ENCODE measurements at places on chromosomes 5 and 9.

GRCh38 chr9:22073349-22073748, 64.2 kb upstream of the CDKN2B start:
- no peak for DNase-seq

GRCh38 chr5:76715736-76716455, at the start of gene F2R:
Gene F2R (plus strand): TSS chr5:76716126. CDS start chr5:76716308, 182 bp downstream.
- no peak for DNase-seq

DNA sequence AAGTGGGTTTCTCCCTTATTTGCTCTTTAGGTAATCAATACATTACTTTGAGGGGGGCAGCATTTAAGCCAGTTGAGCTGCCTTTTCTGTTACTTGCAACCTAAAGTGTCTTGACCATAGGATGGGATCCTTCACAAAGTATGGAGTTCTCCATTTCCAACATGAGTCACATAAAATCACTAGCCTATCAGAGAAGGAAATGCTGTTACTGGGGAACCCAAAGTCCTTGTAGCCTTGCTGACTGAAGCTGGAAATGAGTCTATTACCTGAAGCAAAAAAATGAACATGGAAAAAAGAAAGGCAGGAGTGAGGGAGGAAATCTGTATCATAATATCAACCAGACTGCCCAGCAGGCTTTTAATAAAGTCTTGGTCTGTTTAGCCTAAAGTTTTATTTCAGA, 42.8 kb upstream of the SLIT3 start:
- DNase-seq: no peak

DNA sequence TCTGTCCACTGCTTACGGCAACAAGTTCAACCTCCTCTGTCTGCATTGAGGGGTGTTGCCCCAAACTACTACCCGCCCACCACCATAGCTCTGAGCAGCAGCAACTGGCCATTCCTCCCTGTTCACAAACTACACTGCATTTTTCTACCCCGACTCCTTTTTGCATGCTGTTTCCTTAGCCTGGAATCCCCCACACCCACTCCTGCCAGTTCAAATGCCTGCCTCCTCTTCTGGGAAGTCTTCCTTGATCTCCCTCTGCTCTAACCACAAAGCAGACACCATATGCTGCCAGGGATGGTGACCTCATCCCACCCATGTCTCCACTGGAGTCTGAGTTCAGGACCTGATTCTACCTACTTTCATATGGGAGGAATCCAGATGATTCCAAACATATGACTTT, 13.3 kb downstream of the ALDH1B1 start:
- DNase-seq: no peak

DNA sequence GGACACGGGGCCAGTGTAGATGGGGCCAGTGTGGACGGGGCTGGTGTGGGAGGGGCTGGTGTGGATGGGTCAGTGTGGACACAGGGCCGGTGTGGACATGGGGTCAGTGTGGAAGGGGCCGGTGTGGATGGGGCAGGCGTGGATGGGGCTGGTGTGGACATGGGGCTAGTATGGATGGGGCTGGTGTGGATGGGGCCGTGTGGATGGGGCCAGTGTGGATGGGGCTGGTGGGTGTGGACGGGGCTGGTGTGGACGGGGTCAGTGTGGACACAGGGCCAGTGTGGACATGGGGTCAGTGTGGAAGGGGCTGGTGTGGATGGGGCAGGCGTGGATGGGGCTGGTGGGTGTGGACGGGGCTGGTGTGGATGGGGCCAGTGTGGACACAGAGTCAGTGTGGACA, 23.8 kb downstream of the SLC9A3 start:
- DNase-seq: no peak

DNA sequence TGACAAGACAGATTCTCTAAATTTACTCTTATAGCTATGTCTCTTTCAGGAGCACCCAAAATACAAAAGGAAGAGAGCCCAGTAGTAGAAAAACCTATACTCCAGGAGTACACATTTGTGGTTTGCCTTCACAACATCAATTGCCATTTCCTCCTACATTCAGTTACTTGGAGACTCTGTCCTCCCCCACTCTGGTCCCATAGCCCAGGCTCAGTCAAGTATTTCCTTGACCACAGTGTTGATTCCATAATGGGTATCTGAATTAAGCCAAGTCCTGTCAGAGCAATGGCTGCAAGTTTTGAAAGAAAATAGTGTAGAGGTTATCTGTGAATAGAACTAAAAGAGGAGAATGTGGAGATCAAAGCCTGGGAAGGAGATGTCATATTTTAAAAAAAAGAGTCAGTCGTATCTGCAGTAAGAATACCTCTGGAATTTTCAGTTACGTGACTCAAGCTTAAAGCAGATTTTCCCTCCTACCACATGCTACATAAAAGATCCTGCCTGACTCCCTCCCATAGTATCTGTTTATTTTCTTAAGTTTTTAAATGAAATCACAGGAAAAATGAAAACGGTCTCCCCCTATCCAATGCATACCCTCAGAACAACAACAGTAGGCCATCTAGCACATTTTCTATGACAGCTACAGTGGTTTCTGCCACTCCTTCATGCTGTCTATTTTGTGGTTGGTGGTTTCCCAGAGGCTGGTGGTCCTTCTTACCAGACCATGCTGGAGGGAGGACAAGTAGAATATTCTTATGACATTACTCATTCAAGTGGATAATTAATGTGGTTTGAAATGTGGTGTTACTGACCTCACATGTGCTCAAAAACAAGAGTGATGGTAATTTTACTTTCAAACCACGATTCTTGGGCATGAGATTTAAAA, 249.7 kb upstream of the TMEM161B start:
- DNase-seq: no peak

Data from stimulated activated CD4-positive, alpha-beta T cell treated with anti-CD3 and anti-CD28 coated beads, TNF-alpha, amount 100 ng/mL, for 1 hour (primary cell).